ENCODE measurements at places on chromosomes 1 and 21. TPM values are rescaled to one million over a fixed set of nuclear protein-coding genes. Genes with fewer than 3 reads are reported as not detected.

- peaks cover 3% of the 10 kb centered on the region for H3K27me3 ChIP-seq
- peaks cover 12% of the 10 kb centered on the region for H3K4me1 ChIP-seq
- DNase-seq = no peak
- no peak overlapping the region for H3K4me3 ChIP-seq
- peaks cover 1% of the 10 kb centered on the region for H3K36me3 ChIP-seq
Measured at GRCh38 chr1:150513351-150513791, 2.2 kb upstream of the FALEC start.

GRCh38 chr1:92118826-92119225 is 38.7 kb downstream of the BTBD8 start:
- H3K27me3 ChIP-seq = no peaks in the 10 kb centered on the region
- DNase-seq = no peak
- H3K27ac ChIP-seq = no peak overlapping the region

DNA sequence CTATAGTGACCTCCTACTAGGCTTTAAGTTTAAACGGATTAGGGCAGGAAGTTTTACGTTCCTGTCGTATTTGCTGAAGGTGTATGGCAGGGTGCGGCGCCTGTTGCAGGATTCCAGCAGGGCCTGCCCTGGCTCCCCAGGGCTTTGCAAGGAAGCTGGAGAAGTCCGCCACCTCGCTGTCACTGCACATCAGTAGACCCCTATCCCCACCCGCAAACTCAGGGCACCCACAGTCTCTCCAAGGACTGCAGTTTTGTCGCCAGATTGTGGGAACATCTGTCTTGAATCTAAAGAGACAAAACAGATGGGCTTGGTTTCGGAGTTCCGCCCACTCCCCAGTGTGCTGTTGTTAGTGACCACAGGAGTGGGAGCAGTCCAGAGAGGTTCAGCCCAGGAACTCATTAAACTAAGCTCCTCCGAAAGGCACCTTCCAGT is 110.8 kb downstream of the CDC7 start:
- H3K4me3 ChIP-seq = no peak overlapping the region
- peaks cover 2% of the 10 kb centered on the region for H3K27me3 ChIP-seq
- no peak for DNase-seq
- no peaks in the 10 kb centered on the region for H3K36me3 ChIP-seq

- DNase-seq = no peak
- peaks cover 2% of the 10 kb centered on the region for H3K27me3 ChIP-seq
- H3K36me3 ChIP-seq = no peaks in the 10 kb centered on the region
Measured at GRCh38 chr1:170513138-170513537, 18.8 kb upstream of the GORAB start.

- DNase-seq = no peak
- H3K4me3 ChIP-seq = no peak overlapping the region
- no peak overlapping the region for H3K27ac ChIP-seq
- H3K4me1 ChIP-seq = peaks cover 21% of the 10 kb centered on the region
Measured at GRCh38 chr1:150271291-150271959, 1.2 kb upstream of the C1orf54 start.

- H3K27me3 ChIP-seq = no peaks in the 10 kb centered on the region
- H3K4me1 ChIP-seq = peaks cover 2% of the 10 kb centered on the region
Measured at GRCh38 chr1:76240316-76240715, 165.8 kb downstream of the ST6GALNAC3 start.

- peak overlapping the region; percentile 80 for H3K4me3 ChIP-seq
- H3K4me1 ChIP-seq = peaks cover 8% of the 10 kb centered on the region
- peaks cover 53% of the 10 kb centered on the region for H3K27me3 ChIP-seq
- no peak for DNase-seq
- no peak overlapping the region for H3K27ac ChIP-seq
- no peaks in the 10 kb centered on the region for H3K36me3 ChIP-seq
Measured at GRCh38 chr1:30909365-30910068, 959 bp upstream of the SDC3 start.

DNA sequence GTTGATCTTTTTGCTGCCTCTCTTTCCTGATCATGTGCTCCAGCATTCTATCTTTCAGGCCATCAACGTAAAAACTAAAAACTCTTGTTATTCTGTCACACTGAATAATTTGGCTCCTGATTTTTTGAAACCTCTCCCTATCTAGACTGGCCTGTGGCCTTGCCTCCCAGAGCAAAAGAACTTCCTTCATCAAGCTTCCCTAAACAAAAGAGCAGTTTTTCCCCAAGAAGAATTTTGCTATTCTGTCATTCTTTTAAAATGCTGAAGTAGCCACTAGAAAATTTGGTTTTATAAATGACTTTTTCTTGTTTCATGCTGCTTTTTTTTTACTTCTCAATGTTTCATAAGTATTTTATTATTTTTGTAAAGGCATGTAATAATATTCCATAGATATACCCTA is 37.1 kb upstream of the CR2 start:
- peaks cover 12% of the 10 kb centered on the region for H3K4me1 ChIP-seq
- H3K27me3 ChIP-seq = peaks cover 4% of the 10 kb centered on the region
- no peak overlapping the region for H3K27ac ChIP-seq
- DNase-seq = no peak
- H3K36me3 ChIP-seq = peaks cover 2% of the 10 kb centered on the region

DNA sequence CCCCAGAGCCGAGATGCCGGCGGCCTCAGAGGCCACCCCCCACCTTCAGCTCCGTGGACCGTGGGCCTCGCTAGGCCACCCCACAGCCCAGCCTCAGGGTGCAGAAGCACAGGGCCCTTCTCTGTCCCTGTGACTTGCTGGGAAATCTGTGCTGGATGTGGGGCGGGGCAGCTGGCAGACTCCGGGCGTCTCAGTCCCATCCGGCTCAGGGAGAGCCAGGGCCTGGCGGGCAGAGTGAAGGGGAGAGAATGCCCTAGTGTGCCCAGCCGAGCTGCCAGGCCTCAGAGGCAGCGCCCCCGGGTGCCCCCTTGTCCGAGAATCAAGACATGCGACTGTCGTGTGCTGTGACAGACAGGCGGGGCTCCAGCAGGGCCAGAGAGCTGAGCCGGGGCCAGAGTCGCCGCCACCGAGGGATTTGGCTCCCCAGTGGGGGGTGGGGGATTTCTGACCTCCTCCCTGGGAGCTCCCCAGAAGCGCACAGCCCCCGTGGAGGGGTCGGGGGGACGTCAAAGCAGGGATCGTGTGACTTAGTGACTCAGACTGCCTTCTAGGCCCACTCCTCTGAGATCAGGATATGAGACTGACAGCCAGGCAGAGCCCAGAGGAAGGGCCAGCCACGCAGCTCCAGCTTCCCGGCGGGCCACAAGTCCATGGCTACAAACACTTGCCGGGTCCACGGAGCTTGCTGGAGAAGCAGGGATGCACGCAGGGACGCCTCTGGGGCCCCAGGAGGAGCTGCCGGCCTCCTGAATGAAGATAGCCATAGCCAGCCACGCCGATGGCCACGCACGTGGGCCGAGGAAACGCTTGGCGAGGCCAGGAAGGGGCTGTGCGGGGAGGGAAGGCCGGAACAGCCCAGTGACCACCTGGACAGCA is 11.9 kb downstream of the COL6A1 start:
- no peaks in the 10 kb centered on the region for H3K4me1 ChIP-seq
- H3K27ac ChIP-seq = no peak overlapping the region
- peak; percentile 24 for DNase-seq
- no peaks in the 10 kb centered on the region for H3K27me3 ChIP-seq
- no peak overlapping the region for H3K4me3 ChIP-seq

DNA sequence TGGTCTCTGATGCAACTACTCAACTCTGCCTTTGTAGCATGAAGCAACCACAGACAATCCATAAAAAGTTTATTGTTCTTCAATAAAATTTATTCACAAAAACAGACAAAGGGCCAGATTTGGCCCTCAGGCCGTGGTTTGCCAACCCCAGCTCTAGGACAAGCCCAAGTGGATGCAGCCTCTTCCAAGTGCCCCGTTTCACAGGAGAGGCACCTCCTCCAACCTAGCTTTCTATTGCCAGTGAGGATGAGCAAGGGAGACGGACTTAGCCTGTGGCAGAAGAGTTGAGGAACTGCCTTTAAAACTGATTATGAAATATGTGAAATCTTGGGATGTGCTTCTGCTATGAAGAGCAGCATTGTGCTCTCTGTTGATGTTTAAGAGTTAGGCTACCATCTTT is 105.4 kb downstream of the PSMG1 start:
- H3K27me3 ChIP-seq = peaks cover 15% of the 10 kb centered on the region
- no peak overlapping the region for H3K4me3 ChIP-seq
- no peaks in the 10 kb centered on the region for H3K36me3 ChIP-seq
- H3K4me1 ChIP-seq = no peaks in the 10 kb centered on the region
- DNase-seq = no peak

DNA sequence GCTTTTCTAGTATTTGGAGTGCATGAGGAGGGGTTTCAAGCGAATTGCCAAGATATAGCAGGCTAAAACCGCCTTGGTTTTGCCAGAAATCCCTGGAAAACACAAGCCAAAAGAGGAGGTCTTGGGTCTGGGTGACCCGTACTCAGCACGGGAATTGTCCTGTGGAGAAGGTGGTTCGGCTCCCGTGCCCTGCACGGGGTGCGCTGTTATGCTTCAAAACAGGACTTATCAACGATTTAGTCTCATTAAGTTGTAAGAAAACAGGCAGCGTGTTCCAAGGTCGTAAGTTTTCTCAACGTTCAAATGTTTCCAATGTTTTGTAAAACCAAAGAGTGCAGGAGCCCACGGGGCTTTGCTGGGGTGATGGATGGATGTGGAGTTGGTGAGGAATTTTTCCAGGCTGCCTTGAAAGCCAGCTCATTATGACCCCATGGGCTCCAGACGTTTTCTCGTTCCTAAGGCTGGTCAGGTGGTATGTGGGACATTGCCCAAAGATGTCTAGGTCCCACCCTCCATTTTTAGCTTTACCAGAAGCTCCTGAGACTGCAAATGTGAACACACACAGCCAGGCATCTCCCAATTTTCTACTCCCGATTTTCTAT is 75.4 kb upstream of the CLDN14 start:
- H3K27ac ChIP-seq = no peak overlapping the region
- no peaks in the 10 kb centered on the region for H3K36me3 ChIP-seq
- DNase-seq = no peak
- H3K27me3 ChIP-seq = peaks cover 10% of the 10 kb centered on the region

- no peak overlapping the region for H3K27ac ChIP-seq
- no peak overlapping the region for H3K4me3 ChIP-seq
- peaks cover 30% of the 10 kb centered on the region for H3K4me1 ChIP-seq
- peaks cover 13% of the 10 kb centered on the region for H3K27me3 ChIP-seq
Measured at GRCh38 chr1:91731815-91732214, 154.1 kb downstream of the TGFBR3 start.

DNA sequence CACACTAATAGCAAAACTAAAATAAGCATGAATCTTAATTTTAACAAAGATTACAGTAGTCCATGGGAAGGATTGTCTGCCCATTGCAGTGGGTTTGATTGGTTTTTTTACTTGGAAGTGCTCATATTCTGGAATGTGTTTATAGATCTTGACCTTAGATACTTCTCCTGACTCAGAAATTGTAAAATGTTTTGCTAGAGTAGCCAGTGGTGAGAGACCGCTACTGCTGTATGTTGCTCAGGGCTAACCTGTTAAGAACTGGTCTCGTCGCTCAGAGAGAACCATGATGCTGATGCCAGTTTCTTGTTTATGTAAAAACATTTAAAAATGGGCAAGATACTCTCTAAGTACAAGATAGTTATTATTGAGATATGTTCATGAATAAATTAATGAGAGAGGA is 99.9 kb downstream of the ROR1 start:
- H3K27me3 ChIP-seq = peaks cover 9% of the 10 kb centered on the region
- DNase-seq = no peak
- H3K36me3 ChIP-seq = no peaks in the 10 kb centered on the region
- H3K27ac ChIP-seq = no peak overlapping the region
- no peaks in the 10 kb centered on the region for H3K4me1 ChIP-seq

- DNase-seq = no peak
- peaks cover 18% of the 10 kb centered on the region for H3K36me3 ChIP-seq
- no peaks in the 10 kb centered on the region for H3K27me3 ChIP-seq
- H3K4me1 ChIP-seq = peaks cover 3% of the 10 kb centered on the region
Measured at GRCh38 chr1:50913954-50914353, 46.1 kb downstream of the FAF1 start.

GRCh38 chr1:244100704-244101453 is 49.8 kb downstream of the ZBTB18 start:
- H3K36me3 ChIP-seq = no peaks in the 10 kb centered on the region
- peaks cover 7% of the 10 kb centered on the region for H3K27me3 ChIP-seq
- peak overlapping the region; percentile 2 for H3K4me3 ChIP-seq
- peak overlapping the region; percentile 48 for H3K27ac ChIP-seq
- DNase-seq = no peak

DNA sequence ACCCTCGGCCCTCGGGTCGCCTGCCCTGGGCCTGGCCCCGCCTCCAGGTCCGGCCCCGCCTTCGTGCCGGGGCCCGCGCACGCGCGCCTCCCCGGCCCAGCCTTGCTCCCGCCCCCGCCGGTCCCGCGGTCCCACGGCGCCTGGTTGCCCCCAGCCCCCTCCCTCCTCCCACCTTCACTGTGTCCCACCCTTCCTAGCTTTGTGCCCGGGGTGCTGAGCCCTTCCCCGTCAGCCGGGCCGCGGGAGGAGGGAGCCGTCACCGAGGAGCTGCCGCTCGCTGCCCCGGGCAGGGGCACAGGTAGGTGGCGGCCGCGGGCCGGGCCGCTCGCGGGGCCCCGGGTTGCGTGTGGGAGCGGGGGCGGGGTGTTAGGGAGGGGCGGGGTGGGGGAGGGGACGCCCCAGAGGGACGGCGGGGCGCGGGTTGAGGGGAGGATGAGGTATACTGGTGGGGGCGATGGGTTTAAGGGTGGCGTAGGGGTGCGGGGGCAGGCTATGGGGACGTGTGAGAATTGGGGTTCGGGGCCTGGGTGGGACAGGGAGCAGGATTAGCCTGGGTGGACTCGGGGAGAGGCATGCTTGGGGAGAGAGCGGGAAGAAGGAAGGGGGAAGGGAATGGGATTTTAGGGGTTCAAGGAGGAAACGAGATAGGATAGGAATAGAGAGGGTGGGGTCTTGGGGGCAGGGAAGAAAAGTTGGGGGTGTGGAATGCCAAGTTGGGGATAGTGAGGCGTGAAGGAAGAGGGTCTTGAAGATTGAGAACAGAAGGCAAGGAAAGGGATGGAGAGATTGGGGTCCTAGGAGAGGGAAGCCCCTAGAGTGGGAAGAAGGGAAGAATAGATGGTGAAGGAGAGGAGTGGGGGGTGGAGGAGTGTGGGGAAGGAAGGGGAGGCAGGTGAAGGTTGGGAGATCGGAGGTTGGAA is at the start of gene LRRC42:
Gene LRRC42, plus strand, starts transcription at position 99 of the 920 bp plus-strand sequence. CDS start 5,650 bp downstream, outside the sequence.
- peaks cover 22% of the 10 kb centered on the region for H3K36me3 ChIP-seq
- H3K27me3 ChIP-seq = no peaks in the 10 kb centered on the region
- DNase-seq = no peak
- peak within 1 kb of the TSS; percentile 97 for H3K4me3 ChIP-seq
- H3K27ac ChIP-seq = peak within 1 kb of the TSS; percentile 92

- no peak for DNase-seq
- H3K4me3 ChIP-seq = no peak overlapping the region
- H3K27me3 ChIP-seq = peaks cover 3% of the 10 kb centered on the region
- H3K27ac ChIP-seq = no peak overlapping the region
Measured at GRCh38 chr1:99469550-99469971, 176.4 kb upstream of the PALMD start.

The CD53 gene
- 415 TPM for total RNA-seq

The ABCA4 gene
- total RNA-seq = not detected

The DPH5 gene
- total RNA-seq = 32.4 TPM

The CNR2 gene
- total RNA-seq = 2.0 TPM

All from activated naive CD8-positive, alpha-beta T cell treated with anti-CD3 and anti-CD28 coated beads, Interleukin-2, amount 10 ng/mL, durations not matched to agents 7 days and 5 days (primary cell).